Non-pigmented ciliary epithelial cell (primary cell): ENCODE measurements at places on chromosomes 4 and X.

- DNase-seq, result no peak
These were observed 1038.6 kb downstream of the STPG2 start for GRCh38 chr4:97104666-97105065.

DNA sequence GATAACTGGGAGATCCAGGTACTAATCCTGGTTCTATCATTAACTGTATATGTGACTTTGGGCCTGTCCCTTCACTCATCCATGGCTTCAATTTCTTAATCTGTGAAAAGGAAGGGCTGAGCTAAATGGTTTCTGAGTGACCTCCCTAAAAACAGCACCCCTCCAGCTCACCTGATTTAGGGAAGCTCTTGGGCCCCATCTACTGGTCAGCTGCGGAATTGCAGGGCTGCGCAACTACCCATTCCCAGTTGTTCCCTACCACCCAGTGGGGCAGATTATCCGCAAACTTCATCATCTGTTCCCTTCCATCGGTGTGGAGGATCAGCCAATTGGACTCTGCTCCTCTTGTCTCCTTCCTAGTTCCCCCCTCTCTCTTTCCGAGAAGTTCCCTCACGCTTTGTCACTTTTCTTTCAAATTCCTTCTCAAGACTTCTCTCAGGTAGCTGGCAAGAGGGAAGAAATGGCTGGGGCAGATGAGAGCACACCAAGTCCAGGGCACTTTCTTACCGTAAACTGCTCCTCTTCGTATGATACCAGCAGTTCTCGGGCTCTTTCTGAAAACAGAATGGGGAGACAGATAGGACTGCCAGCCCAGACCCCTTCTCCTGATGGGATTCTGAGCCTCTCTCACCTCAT, 5.8 kb downstream of the LAS1L start:
- DNase-seq, result no peak

- DNase-seq, result no peak
These were observed 1.0 kb upstream of the ARHGAP4 start for GRCh38 chrX:153926858-153927671.

- peak; percentile 71 for DNase-seq
These were observed at the start of gene METAP1 for GRCh38 chr4:98995183-98996055. METAP1 (plus strand) TSS chr4:98995721; CDS start chr4:98995754, 33 bp downstream.

- DNase-seq, result no peak
These were observed 131.0 kb upstream of the KLF3 start for GRCh38 chr4:38532908-38533499.

- DNase-seq, result no peak
These were observed 20.8 kb downstream of the EGFL6 start for GRCh38 chrX:13590207-13590606.

- DNase-seq, result no peak
These were observed 68.4 kb downstream of the NSG1 start for GRCh38 chr4:4455210-4455865.

DNA sequence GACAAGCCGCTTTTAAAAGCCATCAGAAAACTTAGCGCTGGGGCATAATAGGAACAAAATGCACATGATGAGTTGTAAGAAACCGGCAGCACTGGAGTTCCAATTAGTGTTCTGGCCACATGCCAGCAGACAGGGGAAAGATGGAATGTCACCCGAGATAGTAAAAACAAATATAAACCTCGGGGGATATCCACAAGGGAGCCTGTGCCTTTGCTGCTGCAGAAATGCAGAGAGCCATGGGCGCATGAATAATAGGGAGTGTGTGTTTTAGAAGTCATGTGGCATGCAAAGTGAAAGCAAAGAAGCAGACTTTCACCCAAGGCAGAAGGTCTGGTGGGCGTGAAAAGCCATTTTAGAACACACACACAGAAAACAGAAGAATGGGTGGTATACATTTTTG, 19.1 kb downstream of the GPRASP3 start:
- DNase-seq, result no peak

DNA sequence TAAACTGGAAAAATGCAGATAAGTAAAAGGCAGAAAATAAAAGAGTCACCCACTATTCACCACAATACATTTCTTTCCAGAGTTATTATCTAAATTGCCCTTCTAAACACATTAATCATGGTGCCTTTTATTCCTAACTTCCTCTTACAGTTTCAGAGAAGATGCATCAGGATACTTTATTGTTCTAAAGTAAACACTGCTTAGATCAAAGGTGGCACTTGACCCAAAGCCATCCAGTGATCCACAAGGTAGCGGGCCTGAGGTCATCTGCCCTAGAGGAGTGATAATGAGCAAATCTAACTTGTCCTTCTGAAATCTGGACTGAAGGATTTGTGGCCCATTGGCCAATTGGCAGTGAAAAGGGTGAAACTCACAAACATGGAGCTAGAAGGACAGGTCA, 12.0 kb upstream of the TMEM154 start:
- no peak for DNase-seq

- DNase-seq, result no peak
These were observed 354.7 kb downstream of the FBXW7 start for GRCh38 chr4:152181150-152181549.

GRCh38 chr4:57053508-57053907, 56.7 kb downstream of the IGFBP7 start:
- peak; percentile 82 for DNase-seq

DNA sequence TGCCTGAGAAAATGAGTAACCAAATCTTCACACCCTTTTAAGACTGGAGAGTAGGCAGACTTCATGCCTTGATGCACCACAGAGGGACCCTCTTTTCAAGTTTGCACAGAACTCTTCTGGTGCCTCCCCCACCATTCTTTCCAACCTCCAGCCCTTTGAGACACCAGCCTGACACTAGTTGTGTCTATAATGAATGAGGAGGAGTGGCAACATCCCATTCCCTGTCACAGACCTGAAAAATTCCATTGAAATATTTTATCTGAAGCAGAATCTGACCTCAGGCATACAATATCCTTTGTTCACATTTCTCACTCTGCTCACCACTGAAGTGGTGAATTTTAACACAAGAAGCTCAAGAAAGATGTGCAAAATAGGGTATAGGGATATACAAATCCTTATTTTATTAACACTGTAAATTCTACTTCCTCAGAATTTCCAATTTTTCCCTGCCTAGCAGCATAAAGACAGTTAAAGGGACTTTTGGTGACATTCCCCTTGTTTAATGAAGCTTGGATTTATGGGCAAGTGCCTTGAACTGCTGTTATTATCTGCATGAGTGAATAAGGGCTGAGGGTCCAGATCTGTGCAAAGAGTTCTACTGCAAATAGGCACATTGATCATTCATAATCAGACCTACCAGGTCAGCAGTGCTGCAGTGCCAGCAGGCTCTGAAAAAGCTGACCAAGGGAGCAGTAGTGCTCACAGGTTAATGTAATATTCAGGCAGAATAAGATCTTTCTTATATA, 149.9 kb upstream of the PAQR3 start:
- no peak for DNase-seq

DNA sequence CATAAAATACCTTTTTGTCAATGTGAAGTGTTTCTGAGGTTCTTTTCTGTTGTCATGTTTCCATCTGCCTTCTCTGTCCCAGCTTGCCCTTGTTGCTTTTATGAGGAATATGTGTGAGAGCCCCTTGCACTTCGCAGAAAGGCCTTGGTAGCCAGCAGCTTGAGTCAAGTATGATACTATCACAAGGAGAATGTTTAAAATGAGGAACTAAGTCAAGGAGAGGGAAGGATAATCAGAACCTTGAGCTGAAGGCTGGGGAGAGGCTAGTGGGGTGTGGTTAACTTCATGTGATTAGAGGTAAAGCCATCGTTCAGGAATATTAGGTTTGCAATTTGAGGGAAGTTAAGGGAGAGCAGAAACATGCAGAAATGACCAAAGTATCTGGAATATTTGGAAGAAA, 12.7 kb downstream of the PGK1 start:
- no peak for DNase-seq

- no peak for DNase-seq
These were observed 44.6 kb upstream of the SETD7 start for GRCh38 chr4:139600662-139601061.

- DNase-seq, result peak; percentile 28
These were observed 444.2 kb upstream of the SLIT2 start for GRCh38 chr4:19807505-19807904.

DNA sequence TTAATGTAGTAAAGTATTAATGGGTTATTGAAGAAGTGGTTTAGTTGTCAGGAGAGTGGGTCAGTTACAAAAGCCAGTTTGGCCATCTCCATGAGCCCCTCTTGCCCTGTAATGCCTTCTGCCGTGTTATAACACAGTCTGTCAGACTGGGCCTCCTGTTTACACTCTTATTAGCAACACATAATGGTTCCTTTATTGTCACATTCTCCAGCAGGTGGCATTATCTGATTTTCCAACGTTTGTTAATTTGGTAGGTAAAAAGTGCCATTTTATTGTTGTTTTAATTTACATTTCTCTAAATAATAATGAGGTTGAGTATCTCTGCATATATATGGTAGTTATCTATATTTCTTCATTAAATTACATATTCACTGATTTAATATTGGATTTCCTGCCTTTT, 560.8 kb downstream of the FGF13 start:
- DNase-seq, result no peak

DNA sequence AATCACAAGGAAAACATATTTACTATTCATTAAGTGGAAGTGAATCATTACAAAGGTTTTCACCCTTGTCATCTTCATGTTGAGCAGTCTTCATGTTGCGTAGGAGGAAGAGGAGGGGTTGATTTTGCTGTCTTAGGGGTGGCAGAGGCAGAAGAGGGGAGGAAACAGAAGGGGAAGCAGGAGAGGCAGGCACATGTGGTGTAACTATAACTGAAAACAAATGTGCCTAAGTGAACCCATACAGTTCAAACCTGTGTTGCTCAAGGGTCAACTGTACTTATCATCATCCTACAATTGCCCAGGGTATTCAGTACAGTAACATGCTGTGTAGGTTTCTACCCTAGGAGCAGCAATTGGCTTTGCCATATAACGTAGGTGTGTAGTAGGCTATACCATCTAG, 47.2 kb downstream of the SYNPO2 start:
- DNase-seq, result no peak

GRCh38 chr4:151484396-151485102, 75.6 kb downstream of the FHIP1A start:
- DNase-seq, result peak; percentile 71

DNA sequence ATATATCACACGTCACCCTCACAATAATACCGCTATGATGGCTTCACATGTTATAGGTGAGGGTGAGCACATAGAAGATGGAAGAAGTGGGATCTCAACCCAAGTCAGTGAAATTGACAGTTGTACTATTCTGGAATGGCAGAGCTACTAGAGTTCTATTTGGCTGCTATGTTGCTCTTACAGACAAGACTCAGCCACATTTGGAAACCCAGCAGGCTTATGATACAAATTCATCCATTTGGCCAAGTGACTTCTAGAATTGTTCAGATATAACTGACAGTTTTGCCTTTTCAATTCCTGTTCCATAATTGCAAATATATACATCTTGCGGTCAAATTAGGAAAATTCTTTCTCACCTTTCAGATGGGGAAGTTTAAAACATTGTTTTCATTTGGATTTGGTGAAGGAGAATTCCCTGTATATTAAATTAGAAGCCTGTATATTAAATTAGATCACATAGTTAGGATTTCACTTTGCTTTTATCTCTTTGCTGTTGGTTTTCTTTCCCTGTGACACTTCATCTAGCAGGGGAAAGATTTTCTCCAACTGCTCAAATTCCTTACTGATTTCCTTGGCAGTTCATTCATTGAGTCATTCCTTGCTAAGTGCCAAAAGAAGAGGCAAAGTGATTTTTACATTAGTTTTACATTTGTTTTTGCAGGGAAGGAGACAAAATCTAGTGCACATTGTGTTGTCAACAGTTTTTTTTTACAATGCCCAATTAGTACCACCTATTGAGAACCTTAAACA, 120.6 kb upstream of the TBC1D9 start:
- no peak for DNase-seq

DNA sequence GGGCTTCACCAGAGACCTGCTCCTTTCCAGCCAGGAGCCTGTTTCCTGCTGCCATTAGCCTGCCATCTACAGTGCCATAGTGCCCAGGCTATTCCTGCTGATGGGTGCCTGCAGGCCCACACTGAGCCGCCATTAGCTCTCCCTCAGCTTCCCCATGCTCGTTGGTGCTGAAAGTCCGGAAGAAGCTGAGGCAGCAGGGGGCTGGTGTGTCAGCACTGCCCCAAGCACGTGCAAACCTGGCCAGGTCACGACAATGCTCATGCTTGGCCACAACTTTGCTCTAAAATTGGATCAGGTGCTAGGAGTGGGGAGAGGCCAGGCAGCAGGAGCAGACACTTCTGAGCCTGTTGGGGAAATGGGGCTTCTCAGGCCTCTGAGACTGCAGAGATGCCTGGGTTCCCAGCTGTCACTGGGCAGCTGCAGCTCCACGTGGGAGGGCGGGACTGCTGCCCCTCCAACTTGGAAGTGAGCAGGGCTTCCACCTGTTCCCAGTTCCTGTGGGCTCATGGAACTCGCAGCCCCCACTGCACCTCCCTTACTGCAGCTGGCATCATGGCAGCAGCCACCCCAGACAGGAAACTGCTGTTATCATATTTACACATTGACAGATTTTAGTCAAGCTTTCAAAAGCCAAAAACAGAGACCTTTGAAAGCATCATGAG, 913.9 kb downstream of the FSTL5 start:
- no peak for DNase-seq

- DNase-seq, result no peak
These were observed 8.4 kb upstream of the TBL1X start for GRCh38 chrX:9456250-9457074.

GRCh38 chrX:27565992-27566391, 24.2 kb upstream of the DCAF8L2 start:
- no peak for DNase-seq

DNA sequence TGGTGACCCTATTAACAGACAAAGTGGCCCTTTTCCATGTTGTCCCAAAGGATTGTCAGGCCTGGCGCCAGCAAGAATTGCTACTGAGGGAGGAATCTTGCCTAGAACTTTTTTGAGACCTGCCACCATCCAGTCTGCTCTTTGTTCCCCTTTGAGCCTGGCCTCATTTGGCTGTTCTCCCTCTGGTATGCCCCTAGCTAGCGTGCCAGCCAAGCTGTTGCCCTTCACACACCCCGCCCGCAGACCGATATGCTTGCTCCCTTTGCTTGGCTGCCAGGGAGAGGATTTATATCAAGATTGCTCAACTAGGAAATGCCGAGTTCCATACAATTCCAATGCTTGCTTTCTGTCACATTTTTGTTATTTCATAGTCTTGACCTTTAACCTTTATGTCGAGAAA, 24.4 kb downstream of the IGSF1 start:
- DNase-seq, result no peak

DNA sequence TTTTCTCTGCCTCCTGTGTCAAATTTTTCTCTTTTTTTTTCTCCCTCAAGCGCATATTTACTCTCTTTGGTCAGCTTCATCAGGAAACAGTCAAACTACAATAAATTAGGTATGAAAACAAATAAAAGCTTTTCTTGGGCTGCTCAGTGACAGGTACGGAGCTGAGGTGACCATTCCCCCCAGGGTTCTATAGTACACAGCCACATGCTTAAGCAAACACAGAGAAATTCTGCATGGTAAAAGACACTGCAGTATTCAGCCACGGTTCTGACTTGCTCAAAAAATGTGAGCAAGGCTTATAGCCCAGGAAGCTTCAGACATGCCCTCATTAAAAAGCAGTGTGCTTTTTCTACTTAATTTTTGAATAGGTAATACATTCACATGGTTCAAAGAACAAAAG, 138.5 kb downstream of the GRIA3 start:
- DNase-seq, result no peak
